ENCODE measurements at places on chromosomes 11 and 22.
A peak's percentile ranks its signal among the peaks of the same experiment; 100 is the strongest.

DNA sequence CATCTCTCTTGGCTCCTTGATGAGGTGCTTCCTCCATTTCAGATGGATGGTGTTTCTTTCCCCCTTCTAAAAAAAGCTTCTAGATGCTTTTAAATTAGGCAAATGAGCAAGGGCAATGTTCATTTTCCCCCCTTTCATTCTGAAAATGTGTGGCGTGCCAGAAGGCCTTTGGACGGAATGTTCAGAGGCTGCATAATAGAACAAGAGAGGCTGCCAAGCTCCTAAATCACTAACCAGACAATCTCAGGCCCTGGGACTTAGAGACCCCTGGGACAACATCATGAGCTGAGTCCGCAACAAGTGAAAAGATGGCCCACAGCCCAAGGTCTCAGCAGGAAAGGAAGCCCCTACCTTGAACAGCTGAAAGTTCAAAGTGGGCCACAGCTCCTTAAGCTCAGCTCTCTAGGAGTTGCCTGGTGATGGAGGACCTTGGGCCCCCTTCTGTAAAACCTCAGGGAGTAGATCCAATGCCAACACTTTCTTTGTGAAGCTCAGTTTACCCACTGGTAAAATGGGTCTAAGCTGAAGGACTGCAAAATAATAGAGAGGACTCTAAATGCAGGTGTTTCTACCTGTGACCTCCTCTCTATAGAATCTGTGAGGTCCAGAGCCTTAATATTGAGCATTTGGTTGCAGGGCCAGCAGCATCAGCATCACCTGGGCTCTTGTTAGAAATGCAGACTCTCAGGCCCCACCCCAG lies 144.0 kb downstream of the FBXO7 start:
- no peak for DNase-seq

DNA sequence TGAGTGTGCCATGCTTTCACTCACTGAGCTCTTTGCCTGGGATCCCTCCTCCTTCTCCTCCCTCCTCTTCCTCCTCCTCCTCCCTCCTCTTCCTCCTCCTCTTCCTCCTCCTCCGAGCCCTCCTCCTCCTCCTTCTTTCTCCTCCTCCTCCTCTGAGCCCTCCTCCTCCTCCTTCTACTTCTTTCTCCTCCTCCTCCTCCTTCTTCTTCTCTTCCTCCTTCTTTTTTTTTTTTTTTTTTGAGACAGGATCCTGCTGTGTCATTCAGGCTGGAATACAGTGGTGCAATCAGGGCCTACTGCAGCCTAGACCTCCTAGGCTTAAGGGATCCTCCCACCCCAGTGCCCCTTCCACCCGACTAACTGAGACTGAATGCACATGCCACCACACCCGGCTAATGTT lies 62.3 kb downstream of the DEUP1 start:
- peak; percentile 21 for DNase-seq

- DNase-seq, result no peak
These were observed 666.0 kb upstream of the RAG2 start for GRCh38 chr11:37264060-37264459.

DNA sequence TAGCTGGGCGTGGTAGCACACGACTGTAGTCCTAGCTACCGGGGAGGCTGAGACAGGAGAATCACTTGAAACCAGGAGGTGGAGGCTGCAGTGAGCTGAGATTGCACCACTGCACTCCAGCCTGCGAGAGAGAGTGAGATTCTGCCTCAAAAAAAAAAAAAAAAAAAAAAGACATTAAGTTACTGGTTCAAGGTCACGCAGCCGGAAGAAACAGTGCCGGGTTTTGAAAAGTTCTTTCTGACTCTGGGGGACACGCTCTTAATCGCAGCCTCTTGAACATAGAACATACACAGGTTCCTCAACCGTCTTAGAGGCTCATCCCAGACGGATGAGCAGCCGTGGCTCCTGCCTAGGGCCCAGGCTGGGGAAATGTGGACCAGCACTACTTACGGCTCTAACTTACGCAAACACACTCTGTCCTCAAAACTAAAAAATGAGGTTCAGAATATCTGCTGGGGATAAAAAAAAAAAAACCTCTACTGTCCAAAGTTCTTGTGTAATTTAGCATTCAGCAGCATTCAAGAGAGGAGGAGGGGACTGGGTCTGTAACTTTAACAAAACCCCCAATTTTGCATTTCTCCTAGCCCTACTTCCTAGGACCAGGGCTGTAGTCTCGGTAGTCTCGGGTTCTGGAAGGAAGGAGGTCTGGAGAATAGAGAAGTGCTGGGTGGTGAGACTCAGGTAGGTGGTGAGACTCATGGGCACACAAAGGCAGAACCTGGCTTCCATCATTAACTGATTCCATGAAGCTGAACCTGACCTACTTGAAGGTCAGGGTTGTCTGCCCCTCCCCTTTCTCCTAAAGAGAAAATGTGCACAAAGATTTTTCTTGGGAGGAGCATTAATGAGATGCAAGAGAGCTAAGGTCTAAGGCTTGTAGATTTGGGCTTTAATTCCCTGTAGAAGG lies 6.0 kb downstream of the SPTBN2 start:
- DNase-seq, result no peak
